ENCODE measurements at places on chromosomes 7 and 10. TPM values are rescaled to one million over a fixed set of nuclear protein-coding genes. Genes with fewer than 3 reads are reported as not detected.

DNA sequence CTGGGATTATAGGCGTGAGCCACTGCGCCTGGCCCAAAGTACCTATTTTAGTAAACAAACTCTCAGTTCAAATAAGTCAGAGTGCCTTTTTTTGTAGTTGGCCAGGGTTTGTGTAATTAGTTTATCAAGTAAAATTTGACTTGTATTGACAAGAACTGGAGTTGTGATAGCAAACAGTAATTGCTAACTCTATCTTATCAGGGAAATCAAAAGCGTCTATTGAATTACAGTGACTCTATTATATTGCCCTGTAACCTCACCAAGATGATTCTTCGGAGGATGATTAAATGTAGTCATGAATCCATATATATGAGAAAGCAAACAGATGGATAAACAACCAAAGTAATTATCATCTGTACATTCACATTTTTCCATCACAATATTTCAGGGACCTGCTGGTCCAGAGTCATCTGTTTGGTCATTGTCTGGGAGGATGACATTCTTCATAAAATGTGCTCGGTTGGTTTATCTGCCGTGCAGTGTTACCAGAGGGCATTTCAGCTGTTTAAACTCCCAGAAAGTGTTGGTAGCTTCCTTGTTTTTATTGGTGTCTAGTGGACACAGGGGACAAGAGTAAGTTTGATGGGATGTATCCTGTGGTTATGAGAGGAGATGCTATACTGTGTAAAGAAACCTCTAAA, 35.6 kb downstream of the DOCK1 start:
- DNase-seq, result no peak

GRCh38 chr10:50928190-50928552, 42.7 kb upstream of the A1CF start:
- DNase-seq, result no peak

- no peak for DNase-seq
Observed at GRCh38 chr7:91082038-91082437, 182.2 kb upstream of the FZD1 start.

DNA sequence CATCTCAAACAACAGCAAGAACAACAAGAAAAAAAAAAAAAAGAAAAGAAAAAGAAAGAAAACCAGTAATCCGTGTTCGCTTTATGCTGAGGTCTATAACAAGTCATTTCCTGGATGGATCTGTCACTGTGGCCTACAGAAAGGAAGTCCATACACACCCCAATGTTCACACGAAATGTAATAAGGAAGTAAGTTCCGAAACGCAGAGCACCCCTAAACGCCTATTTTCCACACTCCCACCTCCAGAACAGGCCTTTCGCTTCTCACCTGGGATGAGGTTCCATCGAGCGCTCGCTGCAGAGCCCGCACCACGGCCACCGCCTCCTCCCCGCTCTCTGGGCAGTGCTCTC, 735 bp downstream of the ZNF394 start:
- no peak for DNase-seq

EXOSC1 gene
- 59.1 TPM for total RNA-seq

FLNC gene
- 56.8 TPM for total RNA-seq

Measured in SJSA1 (cell line).